Karpas-422 (cell line): ENCODE measurements at places on chromosomes 3 and 15. TPM values are rescaled to one million over a fixed set of nuclear protein-coding genes. Genes with fewer than 3 reads are reported as not detected.

GRCh38 chr3:28124882-28125281, 116.5 kb upstream of the CMC1 start:
- no peak overlapping the region for H3K27ac ChIP-seq
- DNase-seq = no peak
- no peaks in the 10 kb centered on the region; the same call in 1 of the 2 replicates for H3K27me3 ChIP-seq
- no peaks in the 10 kb centered on the region for H3K4me1 ChIP-seq

GRCh38 chr15:94255540-94255939, 24.2 kb downstream of the MCTP2 start:
- no peak for DNase-seq
- peak overlapping the region; percentile 98 for H3K27ac ChIP-seq
- no peaks in the 10 kb centered on the region for H3K27me3 ChIP-seq
- peaks cover 91% of the 10 kb centered on the region for H3K4me1 ChIP-seq
- H3K4me3 ChIP-seq = no peak overlapping the region

DNA sequence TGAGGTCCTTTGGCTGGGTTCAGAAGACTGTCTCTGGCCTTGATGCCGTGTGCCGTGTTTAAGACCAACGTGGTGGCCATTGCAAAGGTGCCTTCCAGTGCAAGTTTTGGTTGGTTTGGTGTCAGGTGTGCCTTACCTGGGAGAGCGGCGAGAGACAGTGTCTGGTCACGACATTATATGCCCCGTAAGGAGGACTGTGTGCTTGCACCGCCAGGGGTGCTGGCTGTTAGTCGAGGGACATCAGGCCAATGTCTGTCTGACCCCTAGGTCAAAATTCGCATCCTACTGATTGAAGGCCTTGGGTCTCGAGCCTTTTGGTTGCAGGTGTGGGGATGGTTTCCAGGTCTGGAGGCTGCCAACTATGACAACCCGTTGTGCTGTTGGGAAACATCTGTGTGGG, 111.9 kb downstream of the SNRPN start:
- H3K27ac ChIP-seq = no peak overlapping the region
- no peaks in the 10 kb centered on the region for H3K4me1 ChIP-seq
- DNase-seq = no peak
- peaks cover 84% of the 10 kb centered on the region for H3K36me3 ChIP-seq

Gene THBS1
- total RNA-seq = not detected in 2 replicates

Gene RHOV
- 0.69 TPM in 1 of 2 replicates, not detected in the other for total RNA-seq

- DNase-seq = peak; percentile 85
- no peaks in the 10 kb centered on the region for H3K27me3 ChIP-seq
- peak overlapping the region; percentile 21; the same call in 1 of the 2 replicates for H3K27ac ChIP-seq
- H3K36me3 ChIP-seq = peaks cover 7% of the 10 kb centered on the region; the same call in 1 of the 2 replicates
- H3K4me3 ChIP-seq = no peak overlapping the region
Observed at GRCh38 chr3:118641608-118642007, 393.0 kb downstream of the IGSF11 start.
